Activated T-cell treated with anti-CD3 and anti-CD28 coated beads, Interleukin-2, amount 50 U/mL, for 72 hours (primary cell): ENCODE measurements at places on chromosomes 3 and 15. TPM values are rescaled to one million over a fixed set of nuclear protein-coding genes. Genes with fewer than 3 reads are reported as not detected.

GOLGA8T gene
- total RNA-seq, result not detected

DET1 gene
- total RNA-seq, result 2.0 TPM

KBTBD13 gene
- total RNA-seq, result not detected

HTR3E gene
- total RNA-seq, result not detected

GABRB3 gene
- not detected for total RNA-seq

GRCh38 chr3:159130108-159130507 lies 328.3 kb downstream of the MFSD1 start:
- no peak for DNase-seq

GRCh38 chr3:52281981-52282801 lies 3.7 kb upstream of the WDR82 start:
- DNase-seq, result peak; percentile 41

C3orf20 gene
- 1.1 TPM for total RNA-seq

DNA sequence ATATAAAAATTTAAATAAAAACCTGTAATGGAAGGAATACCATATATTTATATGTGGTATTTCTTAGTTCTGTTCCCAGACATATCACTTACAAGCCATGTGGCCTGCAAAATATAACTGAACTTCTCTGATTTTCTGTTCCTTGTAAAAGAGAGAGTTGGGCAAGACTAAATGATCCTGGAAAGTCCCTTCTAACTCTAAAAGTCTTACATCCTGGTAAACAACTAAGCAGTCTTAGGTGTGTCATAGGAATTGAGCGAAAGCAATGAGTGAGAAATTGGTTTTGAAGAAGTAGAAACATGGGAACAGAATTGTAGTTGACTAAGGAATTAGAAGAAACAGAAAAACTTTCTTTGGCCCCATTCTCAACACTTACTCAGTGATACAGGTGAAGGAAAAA lies 25.3 kb upstream of the IL20RB start:
- DNase-seq, result no peak

CLRN1 gene
- not detected for total RNA-seq

DNA sequence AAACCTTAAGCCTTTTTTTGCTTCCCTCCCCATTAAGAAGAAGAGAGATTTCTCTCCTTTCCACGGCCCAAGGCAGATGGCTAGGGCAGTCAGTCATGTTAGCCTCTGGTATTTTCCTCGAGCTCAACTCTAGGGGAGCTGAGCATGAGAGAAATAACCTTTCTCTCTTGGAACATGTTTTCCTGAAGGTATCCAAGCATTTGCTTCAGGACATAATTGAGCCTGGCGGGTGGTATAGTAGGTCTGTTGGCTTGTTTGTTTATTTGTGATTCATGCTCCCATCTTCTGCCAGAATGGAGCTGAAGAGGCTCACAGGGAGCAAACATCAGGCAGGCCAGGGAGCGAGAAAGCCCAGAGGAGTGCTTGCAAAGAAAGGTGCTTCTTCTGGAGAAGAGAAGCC lies 102.5 kb downstream of the MESD start:
- no peak for DNase-seq

GOLGA8S gene
- total RNA-seq, result 0.07 TPM

GRCh38 chr15:35014241-35014640 lies 26.2 kb upstream of the ZNF770 start:
- DNase-seq, result no peak

DNA sequence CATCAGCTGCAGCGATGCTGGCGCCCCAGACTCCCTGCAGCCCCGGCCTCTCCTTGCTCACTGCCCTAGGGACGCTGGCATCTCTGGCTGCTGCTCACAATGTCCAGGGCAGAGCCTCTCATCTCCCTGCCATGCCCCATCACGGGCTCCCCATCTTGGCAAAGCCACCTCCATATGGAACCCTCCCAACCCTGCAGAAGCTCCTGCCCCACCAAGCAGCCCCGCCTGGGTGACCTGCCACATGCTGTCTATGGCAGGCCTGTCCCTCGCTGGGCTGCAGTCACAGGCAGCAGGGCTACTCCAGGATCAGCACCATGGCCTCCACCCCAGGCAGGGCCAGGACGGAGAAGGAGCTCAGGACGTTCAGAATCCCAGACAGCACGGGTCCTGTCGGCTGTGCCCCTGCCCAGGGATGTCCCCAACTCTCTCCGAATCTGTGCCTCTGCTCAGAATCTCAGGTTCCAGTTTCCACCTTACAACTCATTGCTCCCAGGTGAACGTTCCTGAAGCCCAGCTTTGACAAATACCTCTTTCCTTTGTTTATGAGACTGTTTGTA lies 58.4 kb downstream of the PLXNA1 start:
- no peak for DNase-seq

GRCh38 chr3:136023264-136023978 lies 57.9 kb downstream of the PPP2R3A start:
- DNase-seq, result no peak

PTH1R gene
- not detected for total RNA-seq

DNA sequence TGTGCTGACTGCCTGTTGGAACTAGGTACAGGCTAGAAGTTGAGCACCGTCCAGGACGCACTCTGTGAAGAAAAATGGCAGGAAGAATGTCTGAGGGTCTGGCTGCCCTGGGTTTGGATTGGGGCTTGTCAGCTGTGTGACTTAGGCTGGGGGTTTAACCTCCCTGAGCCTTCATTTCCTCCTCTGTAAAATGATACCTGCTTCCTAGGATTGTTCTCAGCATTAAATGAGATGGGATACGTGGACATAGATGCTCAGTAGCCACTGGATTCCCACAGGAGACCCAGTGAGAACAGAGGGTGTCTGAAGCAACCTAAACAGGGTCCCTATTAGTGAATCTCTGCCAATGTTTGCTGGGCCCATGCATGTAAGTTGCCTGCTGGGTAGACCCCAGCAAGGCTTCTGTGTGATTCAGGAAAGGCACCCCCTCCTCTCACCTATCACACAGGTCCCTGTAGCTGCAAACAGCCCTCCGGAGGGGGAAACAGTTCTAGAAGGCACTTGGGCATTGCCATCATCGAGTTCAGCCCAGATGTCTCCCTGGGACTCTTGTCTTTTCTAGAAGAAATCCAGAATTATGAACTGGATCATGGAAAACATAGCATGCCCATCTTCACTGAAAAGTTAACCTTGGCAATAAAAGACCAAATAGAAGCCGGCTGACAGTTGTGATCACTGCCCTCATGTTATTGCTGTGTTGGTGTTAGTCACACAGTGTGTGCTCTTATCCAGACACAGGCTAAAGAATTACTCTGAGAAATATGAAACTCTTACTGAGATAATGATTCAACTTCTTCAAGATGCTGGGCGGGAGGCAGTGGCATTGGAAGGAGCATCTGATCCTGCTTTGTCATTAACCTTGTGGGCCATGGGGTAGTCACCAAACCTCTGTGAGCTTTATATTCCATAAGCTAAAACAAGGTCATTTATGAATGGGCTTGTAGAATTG lies 64.5 kb downstream of the SMAD6 start:
- DNase-seq, result no peak

DNA sequence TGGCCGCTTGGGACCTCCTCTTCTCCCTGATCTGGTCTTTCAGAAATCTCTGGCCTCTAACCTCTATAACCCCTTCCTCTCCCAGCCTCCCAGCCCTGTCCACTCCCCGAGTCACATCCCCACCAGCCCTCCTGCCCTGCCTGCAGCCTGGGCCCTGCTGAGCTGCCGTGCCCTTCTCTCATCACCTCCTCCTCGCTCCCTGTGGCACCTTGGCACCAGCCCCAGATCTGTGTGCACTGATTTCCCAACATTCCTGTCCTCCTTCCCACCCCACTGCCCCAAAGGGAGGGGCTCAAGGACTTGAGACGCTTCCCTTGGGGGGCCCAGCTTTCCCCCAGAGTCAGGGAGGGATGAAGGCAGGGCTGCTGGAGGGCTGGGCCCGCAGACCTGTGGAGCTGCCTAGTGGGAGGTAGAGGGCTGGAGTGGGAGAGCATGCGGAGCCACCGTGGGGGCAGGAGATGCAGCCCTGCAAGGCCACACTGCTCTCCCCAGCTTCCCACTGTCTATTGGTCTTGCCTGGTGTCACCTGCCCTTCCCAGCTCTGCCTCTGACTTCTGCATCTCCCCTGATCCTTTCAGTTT lies 42.7 kb downstream of the EXOG start:
- DNase-seq, result no peak

LCMT2 gene
- 7.8 TPM for total RNA-seq

PRR20G gene
- total RNA-seq, result not detected

- DNase-seq, result no peak
Measured at GRCh38 chr3:114697401-114697800, 403.6 kb downstream of the TIGIT start.

GRCh38 chr15:68409736-68410370 lies 22.1 kb downstream of the ITGA11 start:
- DNase-seq, result no peak

- DNase-seq, result no peak
Measured at GRCh38 chr15:100968050-100968966, 49.2 kb downstream of the LRRK1 start.

DNA sequence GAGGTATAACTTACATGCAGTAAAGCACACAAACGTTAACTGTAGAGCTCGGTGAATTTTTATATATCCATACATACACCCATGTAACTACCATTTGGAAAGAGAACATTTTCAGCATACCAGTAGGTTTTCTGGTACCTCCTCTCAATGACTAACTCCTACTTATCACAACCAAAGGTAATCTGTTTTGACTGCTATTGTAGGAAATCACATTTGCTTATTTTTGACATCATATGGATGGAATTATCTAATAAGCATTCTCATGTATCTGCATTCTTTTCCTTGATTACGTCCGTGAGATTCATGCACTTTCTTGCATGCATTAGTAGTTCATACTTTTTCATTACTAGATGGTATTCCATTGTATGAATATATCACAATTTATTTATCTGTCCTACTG lies 76.8 kb downstream of the CSNK1G1 start:
- no peak for DNase-seq

DNA sequence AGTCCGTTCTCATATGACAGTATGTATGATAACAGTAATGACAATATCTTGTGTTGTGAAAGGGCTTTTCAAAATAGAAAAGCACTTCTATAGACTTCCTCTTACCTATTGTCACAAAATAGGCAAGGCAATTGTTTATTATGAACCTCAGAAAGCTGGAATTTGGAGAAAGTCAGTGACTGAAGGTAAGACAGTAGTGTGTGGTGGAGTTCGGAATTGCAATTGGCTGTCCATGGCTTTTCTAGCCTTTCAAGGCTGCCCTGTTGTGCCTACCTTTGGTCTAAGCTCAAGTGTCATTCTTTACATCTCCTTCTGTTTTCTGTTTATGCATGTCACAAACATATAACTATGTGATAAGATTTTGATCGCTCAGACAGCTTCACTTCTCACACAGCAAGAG lies 219.3 kb upstream of the NR2E3 start:
- DNase-seq, result no peak

DNA sequence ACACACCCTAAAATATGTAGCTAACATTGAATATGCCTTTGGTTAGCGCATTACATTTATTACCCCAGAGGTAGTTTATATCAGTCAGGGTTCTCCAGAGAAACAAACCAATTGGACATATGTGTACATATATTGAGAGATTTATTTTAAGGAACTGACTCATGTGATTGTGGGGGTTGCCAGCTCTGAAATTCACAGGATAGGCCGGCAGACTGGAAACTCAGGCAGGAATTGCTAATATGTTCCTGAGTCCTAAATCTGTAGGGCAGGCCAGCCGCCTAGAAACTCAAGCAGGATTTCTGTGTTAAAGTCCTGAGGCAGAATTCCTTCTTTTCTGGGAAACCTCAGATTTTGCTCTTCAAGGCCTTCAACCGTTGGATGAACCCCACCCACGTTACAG lies 189.7 kb downstream of the CDIN1 start:
- DNase-seq, result no peak

GRCh38 chr3:69712933-69713332 lies 26.3 kb upstream of the MITF start:
- no peak for DNase-seq

- no peak for DNase-seq
Measured at GRCh38 chr3:126512026-126512425, 5.5 kb downstream of the UROC1 start.

GRCh38 chr3:165503825-165504224 lies 307.6 kb upstream of the SLITRK3 start:
- DNase-seq, result no peak

- DNase-seq, result no peak
Measured at GRCh38 chr3:105274536-105274935, 92.2 kb upstream of the ALCAM start.

IL17RB gene
- total RNA-seq, result 0.26 TPM

DNA sequence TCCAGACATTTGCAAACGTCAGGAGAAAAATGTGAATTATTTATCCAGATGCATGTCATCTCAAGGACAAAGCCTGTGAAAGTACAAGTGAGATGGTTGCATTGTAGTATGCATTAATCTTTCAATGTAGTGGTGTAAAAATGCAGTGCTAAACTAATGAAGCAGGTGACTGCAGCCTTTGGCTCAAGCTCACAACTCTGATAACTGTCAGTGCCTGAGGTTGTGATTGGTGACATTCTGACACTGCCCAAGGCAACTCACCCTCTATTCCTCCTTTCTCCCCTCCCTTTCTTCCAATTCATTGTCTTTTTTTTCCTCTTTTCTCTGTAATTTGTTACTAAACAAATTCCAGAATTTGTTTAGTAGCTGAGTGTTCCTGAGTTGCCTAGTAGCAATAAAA lies 20.0 kb upstream of the TMOD3 start:
- DNase-seq, result no peak

- DNase-seq, result no peak
Measured at GRCh38 chr3:45154641-45155147, 8.5 kb upstream of the CDCP1 start.

SKOR1 gene
- total RNA-seq, result 0.31 TPM

DNA sequence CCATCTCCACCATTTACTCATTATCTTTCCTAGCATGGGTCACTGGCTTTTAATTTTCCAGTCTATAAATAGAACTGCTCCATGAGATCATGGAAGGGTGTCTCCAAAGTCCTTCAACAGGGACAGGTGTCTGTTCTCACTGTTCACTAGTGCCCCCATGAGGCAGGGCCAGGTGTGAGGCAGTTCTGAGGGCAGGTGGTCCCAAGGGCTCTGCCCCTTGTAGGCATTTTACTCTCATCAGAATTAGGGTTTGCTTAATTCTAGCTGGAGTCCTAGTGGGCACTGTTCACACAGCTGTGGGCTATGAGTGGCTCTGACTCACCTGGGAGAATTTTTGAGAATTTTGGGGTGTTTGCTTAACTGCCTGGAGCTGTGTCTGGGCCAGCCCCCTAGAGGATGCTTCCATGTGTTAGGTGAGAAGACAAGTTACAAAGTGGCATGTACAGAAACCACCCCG lies 248.0 kb upstream of the LYSMD4 start:
- no peak for DNase-seq

GP9 gene
- not detected for total RNA-seq

GRAMD1C gene
- 3.0 TPM for total RNA-seq

C2CD4B gene
- total RNA-seq, result 0.24 TPM
